ENCODE measurements at places on chromosomes 4 and X.

GRCh38 chr4:105145903-105146275, 787 bp upstream of the TET2 start:
- no peak for DNase-seq

- DNase-seq, result peak; percentile 26
These were observed 1.4 kb upstream of the C4orf50 start for GRCh38 chr4:6019316-6020263.

- DNase-seq, result no peak
These were observed 416.6 kb downstream of the IQCM start for GRCh38 chr4:149398993-149399392.

DNA sequence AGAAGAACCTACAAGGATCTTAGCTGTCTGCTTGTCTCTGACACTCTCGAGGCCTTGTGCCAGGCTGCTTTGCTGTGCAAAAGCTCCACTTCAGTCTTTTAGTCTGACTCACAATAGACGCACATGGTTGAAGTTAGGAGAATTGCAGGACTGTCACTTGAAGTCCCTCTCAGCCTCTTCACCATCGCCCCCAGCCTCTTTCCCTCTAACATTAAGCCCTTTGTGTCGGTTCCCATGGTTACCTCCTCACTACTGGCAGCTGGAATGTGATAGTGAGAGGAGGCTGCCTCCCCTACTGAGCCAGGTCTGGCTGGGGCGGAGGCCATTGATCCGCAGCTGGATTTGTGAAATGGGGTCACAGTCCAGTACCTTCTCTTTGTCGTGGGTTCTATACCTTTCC, 201.8 kb downstream of the SOWAHB start:
- DNase-seq, result no peak

- no peak for DNase-seq
These were observed 1.4 kb downstream of the ZNF185 start for GRCh38 chrX:152899111-152899873.

DNA sequence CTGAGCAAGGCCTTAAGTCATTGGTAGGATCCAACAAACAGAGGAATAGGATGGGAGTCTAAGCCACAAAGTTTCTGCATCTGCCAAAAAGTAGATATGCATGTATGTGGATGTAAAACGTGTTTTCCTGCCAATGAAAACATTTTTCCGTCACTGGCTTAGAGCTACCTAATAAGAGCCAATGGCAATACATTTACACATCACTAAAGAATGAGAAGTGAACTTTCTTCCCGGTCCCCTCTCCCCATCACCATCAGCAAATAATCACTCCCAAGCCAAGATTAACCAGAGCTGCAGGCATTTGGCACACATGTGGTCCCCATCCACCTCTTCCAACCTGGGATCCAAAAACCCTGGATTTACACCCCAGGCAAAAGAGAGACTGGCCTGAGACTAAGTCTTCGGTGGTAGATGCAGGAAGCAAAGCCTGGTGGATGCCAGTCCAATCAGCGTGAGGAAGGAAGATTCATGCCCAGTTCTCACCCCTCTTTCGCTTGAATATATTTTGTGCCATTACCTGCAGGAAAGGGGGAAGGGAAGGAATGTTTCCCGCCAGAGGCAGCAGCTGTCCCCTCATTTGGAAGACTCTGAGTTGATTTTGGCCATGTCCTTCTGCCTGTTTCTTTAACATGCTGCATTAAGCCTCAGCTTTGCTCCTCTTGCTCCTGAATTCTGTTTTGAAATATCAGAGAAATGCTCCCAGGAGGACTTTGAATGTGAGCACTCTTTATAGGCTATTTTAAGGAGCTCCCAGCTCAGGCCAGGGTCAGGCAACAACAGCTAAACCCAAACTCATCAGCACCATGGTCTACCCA, 131.4 kb downstream of the CHIC2 start:
- peak; percentile 68 for DNase-seq

GRCh38 chr4:120291541-120291940, 224.9 kb upstream of the MAD2L1 start:
- DNase-seq, result no peak

DNA sequence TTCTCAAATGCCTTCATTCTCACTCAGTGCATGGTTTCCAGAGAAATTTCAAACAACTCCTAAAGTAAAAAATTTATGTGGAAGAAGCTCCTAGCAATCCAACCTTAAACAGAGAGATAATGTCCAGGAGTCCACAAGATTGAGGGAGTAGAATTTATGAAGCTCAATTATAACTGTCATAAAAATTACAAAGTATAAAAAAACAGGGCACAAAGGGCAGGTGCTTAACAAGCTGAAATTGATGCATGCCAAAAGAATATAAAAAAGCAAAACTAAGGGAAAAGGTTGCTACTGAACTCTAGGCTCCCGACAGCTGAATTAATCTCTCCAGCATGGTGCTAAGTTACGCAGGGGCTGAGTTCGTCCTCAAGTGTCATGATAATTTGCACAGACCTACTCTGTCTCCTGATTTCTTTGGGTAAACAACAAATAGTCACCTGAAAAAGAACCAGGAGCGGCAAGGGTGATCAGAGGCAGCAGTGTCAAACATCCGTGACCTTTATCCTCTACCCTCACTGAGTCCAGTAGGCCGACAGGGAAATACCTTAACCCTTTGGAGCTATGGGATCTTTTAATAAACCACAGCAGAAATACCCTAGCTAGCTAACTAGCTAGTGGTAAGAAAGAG, 47.2 kb upstream of the RELL1 start:
- no peak for DNase-seq

DNA sequence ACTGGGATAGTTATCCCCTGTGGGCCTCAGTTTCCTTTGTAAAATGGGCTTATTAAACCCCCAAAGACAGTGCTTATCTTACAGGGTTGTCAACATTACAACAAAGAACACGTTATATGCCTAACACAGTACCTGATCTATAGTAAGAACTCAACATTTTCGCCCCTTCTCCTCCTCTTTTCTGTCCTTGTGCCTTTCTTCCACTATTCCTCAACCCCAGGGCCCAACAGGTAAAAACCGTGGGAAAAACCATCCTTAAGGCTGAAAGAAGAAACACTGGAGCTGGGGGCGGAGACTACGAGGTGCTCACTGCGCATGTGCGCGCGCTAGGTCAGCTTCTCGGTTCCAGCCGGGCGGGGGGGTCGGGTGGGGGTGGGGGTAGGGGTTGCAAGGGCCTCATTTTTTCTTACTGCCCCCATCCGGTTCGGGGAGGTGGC, 426 bp upstream of the XIAP start:
- DNase-seq, result peak; percentile 81

- no peak for DNase-seq
These were observed 3.9 kb upstream of the GLRB start for GRCh38 chr4:157072002-157072401.
